ENCODE measurements at places on chromosomes 3 and 15.

DNA sequence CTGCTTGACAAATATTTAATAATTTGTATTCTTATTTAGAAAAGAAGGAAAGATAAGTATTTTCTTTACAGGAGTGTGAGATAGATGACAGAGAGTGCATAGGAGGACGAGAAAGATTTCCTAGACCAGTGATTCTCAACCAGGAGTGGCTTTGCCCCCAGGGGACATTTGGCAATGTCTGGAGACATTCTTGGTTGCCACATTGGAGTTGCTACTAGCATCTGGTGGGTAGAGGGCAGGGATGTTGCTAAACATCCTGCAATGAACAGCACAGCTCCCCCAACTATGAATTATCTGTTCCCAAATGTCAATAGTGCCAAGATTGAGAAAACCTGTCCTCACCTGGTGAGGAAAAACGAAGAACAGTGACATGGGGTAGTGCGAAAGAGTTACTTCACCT is 30.8 kb upstream of the MINAR1 start:
- no peak for ATAC-seq

- no peak for ATAC-seq
Measured at GRCh38 chr15:39627451-39628143, 46.7 kb downstream of the THBS1 start.

GRCh38 chr15:89784686-89784960 is 8.5 kb downstream of the MESP2 start:
- no peak for ATAC-seq

DNA sequence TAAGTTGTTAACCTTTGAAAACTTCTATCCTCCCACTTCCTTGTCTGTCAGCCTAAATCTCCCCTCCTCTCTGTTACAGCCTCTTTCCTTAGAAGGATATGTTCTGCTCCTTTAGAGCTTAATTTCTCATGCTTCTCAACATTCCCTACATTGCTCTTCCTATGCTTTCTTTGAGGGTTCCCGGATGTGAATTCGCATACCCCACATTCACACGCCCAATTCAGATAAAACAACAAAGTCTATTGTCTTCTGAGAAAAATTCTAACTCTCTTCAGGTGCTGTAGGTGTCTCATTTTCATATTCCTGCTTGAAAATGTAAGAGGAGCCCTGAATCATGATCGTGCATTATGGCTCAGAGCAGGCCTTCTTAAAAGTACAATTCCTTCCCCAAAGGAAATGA is 171.8 kb upstream of the DPH6 start:
- no peak for ATAC-seq

DNA sequence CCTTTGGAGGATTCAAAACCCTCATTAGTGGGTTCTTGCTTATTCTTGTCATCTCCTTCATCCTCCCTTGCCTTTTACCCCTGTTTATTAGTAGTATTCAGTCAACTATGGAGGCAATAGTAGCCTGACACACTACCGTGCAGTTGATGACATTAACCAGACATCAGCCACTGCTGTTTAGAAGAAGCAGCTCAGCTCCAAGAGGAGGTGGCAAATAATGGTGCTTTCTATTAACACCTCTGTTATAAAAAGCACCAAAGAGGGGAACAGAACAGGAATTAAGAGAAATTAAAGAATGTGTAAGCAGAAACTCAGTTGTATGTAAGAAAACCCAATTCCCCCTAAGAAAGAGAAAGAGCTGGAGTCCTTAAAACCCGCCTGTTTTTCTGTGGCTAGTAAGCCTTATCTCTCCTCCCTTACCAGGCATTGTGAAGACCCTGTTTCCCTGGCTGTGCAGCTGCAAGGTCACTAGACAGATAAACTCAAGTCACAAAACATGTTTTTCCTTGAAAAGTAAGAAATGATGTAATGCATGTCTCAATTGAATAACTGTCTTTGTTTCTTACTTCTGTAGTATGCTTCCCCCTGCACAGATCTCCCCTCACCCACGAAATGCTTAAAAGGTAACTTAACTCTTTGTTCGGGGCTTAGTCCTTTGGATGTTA is 21.2 kb downstream of the CCR4 start:
- no peak for ATAC-seq
